ENCODE measurements at places on chromosomes 6 and 20.

DNA sequence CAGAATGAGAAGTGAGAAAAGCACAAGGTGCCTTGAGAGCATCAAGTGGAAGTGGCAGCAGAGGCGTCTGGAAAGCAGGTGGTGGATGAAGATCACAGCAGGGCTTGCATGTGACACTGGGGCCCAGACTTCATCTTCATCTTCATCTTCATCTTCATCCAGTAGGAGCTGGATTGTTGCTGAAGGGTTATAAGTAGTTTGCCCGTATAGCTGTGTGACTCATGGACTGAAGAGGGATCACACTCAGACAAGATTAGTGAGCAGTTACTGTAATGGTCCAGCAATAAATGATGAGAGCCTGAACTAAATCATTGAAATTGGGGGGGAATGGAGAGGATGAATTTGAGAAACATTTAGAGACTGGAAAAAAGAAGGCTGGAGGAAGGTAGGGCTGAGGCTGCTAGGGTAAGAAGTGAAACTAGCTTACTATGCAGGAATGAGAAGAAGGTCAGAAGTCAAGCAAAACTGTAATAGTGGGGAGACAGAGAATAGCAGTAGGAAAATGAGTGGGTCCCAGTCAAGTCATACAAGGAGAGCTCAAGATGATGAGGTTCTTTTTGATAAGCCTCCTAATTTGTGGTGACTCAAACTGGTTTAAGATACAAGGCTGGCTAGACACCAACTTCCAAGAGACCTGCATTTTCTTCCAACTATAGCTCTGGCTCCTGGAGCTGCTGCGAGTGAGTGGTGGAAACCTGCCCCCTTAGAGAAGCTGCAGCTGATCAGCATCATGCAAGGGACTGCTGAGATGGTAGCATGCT lies 92.3 kb upstream of the BEND6 start:
- DNase-seq, result no peak

DNA sequence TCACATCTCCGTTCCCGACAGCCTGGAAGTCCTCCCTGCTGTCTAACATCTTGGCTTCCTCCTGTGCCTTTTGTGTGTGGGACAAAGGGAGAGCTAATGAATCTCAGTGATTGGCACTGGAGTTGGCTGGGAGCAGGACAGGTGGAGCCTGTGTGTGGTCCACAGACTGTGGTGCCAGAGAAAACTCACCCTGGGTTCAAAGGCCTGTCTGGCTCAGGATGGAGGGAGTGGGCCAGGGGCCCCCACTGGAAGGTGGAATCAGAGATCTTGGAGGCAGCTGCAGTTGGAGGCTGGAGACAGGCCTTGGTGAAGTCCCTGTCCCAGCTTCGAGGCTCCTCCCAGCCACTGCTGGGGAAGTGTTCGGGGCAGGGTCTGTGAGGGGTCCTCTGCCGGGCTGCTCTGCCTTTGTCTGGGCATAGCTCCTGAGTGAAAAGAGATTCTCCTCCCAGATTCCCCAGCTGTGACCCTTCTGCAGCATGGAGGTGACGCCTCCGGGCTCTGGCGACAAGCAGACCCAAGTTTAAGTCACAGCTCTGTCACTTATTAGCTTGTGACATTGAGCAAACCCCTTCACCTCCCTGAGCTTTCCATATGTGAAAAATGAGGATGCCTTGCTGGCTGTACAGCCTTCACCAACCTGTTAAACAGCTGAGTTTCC lies 13.9 kb upstream of the ITPR3 start:
- DNase-seq, result no peak

DNA sequence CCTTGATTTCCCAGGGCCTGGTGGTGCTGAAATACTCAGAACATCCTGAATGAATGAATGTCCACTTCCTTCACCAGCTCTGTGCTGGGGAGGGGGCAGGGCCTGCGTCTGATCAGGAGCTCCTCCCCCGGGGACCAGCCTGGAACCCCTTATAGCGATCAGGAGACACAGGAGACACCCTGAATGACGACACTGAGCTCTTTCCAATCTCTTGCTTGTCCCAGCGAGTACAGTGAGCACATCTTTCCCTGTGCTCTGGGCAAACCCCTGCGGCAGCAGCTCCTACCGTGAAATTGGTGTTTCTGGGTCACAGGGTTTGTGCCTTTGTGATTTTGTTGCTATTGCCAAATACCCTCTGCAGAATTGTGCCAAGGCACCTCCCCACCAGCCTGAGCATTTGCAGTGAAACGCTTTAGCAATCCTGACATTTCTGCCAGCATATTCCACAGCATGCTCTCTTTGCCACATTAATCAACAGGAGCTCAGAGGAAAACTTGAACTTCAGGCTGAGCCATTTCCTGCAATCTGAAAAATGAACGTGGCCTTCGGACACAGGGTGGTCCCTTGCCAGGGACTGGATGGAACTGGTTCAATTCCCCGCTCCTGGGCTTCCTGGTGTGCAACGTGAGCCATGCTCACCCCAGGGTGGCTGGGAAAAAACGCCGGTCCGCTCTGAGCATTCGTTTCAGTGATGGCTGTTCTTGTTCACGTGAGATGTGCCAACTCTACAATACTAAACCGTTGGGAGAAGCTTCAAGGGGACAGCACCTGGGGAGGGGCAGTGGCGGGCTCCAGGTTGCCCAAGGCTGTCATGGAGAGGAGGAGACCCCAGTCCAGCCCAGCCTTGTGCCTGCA lies 23.1 kb upstream of the MRGBP start:
- DNase-seq, result no peak

DNA sequence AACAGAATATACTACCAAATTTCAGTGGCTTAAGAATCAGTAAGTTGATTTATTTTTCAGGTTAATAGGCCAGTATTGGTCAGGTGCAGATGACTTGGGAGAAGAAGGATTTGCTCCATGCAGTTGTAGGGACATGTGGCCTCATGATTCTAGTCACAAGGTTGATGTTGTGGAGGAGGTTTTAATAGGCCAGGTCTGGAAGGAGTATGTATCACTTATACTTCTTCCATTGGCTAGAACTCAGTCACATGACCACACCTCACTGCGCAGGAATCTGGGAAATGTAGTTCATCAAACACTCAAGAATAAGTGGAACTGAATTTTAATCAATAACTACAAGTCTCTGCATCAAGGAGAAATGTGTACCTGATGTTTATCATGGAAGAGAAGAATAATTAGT lies 281.5 kb upstream of the QKI start:
- no peak for DNase-seq

DNA sequence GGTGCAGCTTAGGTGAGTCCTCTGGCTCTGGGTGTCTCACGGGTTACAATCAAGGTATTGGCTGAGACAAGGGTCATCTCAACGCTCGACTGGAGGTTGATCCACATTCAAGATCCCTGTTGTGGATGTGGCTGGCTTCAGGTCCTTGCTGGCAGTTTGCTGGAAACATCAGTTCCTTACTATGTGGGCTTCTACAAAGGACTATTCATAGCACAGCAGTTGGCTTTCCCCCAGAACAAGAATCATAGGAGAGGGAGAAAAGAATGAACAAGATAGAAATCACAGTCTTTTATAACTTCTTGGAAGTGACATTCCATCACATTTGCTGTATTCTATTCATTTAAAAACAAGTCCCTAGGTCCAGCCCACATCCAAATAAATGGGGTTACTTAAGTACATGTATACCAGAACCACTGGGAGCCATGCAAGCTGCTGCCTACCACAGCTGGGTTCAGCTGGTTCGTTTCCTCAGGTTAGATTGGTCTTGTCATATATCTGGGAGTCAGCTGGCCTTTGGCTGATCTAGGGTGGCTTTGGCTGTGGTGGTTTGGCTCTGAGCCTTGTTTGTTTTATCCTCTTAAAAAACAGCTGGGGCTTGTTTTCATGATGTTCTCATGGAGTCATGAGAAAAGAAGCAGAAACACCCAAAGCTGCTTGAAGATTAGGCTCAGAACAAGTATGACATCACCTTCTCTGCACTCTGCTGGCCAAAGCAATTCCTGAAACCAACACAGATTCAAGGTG lies 433.2 kb upstream of the SPTLC3 start:
- DNase-seq, result no peak

- no peak for DNase-seq
Measured at GRCh38 chr6:87539554-87539953, 50.2 kb downstream of the RARS2 start.

DNA sequence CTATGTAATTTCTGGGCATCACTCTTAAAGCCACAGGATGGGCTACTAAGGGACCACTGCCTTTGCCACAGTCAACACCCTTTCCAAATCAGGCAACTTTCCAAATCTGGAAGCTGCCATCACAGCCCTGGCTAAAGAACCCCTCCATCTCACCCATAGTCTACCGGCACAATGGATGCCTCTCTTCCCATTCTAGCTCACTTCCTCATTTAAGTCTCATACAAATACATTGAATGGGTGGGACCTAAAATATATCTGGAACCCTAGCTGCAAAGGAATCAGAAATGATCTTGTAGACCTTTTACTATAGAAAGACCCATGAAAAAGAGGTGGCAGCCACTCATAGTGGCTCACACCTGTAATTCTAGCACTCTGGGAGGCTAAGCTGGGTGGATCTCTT lies 3.3 kb upstream of the TREML4 start:
- no peak for DNase-seq

- DNase-seq, result peak; percentile 29
Measured at GRCh38 chr6:157822245-157823000, 623 bp upstream of the SNX9 start.

GRCh38 chr20:46226602-46227001 lies 81.7 kb downstream of the CDH22 start:
- DNase-seq, result no peak

GRCh38 chr6:108561742-108562502 lies 1.2 kb downstream of the FOXO3 start:
- DNase-seq, result no peak

- DNase-seq, result no peak
Measured at GRCh38 chr6:44243345-44243744, 3.6 kb upstream of the HSP90AB1 start.

DNA sequence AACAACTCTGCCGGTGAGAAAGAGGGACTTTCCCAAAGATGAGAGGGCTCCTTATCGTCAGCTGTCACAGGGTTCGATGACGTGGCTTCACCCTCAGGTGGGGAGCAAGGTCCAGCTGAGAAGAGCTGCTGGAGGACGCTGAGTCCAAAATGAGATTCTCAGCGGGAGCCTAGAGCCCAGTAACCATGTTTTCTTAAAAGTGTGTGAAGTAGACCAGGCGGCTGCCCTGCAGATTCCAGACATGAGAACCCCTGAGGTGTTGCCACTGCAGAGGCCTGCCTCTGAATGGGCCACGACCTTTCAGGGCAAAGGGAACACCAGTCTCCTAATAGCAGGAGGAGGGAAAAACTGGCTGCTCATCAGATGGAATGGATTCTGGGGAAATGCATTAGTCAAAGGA lies 375.1 kb downstream of the BTBD9 start:
- DNase-seq, result no peak

DNA sequence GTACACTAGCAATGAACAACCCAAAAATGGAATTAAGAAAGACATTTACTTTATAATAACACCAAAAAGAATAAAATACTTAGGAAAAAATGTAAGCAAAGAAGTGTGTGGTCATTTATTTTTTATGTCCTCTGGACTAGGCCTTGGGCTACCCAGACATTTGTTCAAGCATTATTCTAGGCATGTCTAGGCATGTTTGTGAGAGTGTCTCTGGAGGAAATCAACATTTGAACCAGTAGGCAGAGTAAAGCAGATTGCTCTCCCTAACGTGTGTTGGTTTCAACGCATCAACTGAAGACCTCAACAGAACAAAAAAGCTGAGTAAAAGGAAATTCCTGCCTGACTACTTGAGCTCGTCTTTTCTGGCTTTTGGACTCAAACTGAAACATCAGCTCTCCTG lies 84.5 kb downstream of the ANKEF1 start:
- no peak for DNase-seq

Measured in activated T-cell treated with anti-CD3 and anti-CD28 coated beads for 1 hour (primary cell).